ENCODE measurements at places on chromosomes 11 and 22. TPM values are rescaled to one million over a fixed set of nuclear protein-coding genes. Genes with fewer than 3 reads are reported as not detected.

The RASSF10 gene
- polyA plus RNA-seq: not detected

The NEFH gene
- 3.5 TPM for polyA plus RNA-seq

The MUC2 gene
- not detected for polyA plus RNA-seq

The PRODH gene
- 0.03 TPM for polyA plus RNA-seq

The P2RX6 gene
- polyA plus RNA-seq: 7.1 TPM

The KCNJ4 gene
- polyA plus RNA-seq: not detected

The OVOL1 gene
- not detected for polyA plus RNA-seq

The SLC37A2 gene
- polyA plus RNA-seq: 0.44 TPM

The SUN2 gene
- polyA plus RNA-seq: 10.2 TPM

All from SK-N-SH (cell line).